ENCODE measurements at places on chromosomes 5 and 9.
A peak's percentile ranks its signal among the peaks of the same experiment; 100 is the strongest.

DNA sequence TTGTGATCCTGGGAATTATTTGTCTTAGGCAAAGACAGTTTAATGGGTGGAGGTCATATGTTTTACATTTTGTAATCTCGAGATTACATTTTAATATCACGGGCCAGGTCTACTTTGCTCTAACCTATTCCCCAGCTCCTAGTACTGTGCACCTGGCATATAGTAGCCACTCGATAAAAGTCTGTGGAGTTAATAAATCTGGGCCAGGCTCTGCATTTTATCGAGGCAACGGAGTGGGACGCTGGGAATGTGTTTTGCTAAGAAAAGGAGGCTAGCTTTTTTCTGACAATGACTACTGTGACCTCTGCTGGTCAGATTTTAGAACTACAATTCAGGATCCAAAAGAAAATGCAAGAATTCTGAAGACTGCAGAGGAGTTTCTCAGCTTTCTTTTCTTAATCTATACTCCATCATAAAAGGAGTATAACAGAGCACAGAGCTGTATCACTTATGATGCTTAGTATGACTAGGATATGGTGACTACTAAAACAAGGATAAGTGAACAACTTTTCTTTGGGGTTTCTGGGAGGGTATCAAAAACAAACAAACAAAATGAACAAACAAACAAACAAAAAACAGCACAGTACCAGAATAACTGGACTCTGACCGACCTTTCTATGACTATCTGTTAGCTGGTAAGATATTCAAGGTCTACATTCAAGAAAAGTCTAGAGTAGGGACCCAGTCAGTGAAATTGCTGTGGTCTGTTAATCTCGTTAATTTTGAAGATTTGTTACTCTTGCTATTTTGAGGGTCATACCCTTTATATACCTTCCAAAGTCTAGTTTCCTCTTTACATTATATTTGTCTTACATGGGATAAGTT is 46.1 kb upstream of the CER1 start:
- DNase-seq: no peak

DNA sequence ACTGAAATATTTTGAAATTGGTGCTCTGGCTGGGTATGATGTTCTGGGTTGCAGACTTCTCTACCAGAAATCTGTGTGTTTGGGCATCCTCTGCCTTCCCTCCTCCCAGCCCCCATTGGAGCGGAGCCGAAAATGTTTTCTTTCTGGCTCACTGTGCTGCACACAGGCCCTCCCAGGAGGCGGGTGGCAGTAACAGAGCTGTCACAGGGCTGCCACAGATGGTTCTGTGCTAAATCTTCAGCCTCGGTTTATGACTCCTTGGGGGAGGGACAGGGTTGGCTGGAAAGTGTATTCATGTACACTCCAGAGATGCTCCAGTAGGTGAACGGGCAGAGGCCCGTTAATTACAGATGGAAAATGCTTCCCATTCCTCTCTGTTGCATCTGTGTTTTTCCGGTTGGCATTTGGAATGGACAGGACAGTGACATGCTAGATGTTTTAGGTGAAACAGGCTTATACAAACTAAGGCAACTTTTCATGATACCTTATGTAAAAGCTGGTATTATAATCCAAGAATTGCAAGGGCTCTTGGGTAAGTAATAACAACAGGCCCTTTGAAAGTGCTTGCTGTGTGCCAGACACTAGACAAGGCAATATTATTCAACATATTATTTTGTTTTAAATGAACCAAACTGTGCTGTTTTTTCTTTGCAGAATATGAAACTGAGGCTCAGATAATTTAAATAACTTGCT is 180.2 kb downstream of the ADCY2 start:
- no peak for DNase-seq

GRCh38 chr9:110864011-110864410 is 174.3 kb downstream of the LPAR1 start:
- DNase-seq: no peak

DNA sequence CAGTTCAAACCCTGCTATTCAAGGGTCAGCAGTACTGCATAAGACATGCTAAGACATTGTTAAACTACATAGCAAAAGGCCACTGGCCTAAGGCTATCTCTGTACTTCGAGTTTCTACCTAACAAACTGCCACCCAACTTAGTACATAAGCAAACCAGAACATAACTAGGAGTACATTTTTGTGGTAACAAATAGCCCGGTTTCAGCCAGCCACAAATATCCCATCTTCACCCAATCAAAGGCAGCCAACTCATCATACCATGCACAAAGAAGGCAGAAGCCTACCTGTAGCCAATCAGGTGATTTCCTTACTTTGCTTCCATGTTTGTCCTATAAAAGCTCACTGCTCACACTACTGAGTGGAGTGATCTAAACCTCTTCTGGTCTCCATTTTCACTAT is 201.4 kb downstream of the SMARCA2 start:
- no peak for DNase-seq

DNA sequence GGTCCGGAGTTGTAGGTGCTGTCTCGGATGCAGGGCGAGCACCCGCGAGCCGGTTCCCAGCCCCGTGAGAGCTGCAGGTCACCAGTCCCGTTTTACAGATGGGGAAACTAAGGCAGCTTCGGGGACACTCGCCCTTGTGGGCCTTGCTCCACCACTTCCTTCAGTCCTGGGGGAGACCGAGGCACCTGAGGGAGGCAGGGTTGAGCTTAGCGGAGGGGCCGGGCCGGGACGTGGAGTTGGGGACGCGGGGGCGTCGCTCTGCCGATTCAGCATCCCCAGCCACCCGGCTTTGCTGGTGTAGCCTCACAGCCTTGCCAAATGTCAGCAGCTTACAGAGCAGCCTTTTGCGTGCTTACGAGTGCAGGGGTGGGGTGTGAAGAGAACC is 530 bp downstream of the BBLN start:
- peak; percentile 72 for DNase-seq

DNA sequence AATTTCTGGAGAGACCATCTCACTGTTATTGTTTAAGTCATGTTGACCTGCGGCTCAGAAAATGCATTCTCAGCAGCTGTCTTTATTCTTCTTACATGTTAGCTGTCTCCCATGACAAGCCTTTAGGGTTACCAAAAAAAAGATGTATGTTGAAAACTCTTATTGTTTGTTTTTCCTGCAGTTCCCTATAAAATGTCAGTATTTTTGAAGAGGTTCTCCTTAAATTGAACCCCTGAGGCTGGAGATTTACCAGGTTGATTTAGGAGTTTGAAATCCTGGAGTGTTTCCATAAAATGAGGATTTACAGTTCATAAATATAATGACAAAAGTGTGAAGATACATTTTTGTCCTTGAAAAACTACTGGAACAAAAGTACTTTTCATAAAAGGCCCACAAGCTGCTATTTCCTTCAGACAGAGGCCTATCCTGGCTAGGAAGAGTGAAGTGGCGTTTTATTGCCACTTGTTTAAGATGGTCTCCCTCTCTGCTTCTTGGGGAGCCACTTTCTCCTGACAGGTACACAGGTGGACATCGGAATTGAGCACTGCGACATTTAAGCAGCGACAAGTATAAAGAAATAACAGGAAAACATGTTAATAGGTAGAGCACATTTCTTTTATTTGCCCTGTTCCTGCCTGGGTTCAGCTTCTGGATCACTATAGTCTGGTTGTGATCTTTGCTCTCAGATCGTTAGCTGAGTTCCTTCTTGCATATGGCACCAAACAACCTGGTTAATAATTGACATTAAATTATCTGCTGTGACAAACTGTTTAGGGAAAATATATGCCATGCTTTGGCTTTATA is 344.8 kb upstream of the RPS23 start:
- DNase-seq: no peak

DNA sequence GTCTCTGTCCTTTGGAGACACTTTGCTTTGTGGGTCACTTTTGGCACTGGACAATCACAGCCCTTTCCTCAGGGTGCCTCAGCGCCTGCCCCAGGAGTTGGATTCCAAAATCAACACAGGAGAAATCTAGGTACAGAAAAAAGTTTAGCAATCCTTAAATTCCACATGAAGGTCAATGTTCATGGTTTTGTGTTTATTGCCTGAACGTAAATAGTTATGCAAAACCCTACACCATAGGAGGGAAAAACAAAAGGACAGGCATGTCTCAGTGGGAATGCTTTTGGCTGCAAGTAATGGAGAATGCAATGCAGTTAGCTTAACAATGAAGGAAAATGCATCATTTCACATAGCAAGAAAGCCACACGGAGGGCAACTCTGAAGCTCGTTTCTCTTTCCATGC is 6.5 kb upstream of the HMCN2 start:
- no peak for DNase-seq

DNA sequence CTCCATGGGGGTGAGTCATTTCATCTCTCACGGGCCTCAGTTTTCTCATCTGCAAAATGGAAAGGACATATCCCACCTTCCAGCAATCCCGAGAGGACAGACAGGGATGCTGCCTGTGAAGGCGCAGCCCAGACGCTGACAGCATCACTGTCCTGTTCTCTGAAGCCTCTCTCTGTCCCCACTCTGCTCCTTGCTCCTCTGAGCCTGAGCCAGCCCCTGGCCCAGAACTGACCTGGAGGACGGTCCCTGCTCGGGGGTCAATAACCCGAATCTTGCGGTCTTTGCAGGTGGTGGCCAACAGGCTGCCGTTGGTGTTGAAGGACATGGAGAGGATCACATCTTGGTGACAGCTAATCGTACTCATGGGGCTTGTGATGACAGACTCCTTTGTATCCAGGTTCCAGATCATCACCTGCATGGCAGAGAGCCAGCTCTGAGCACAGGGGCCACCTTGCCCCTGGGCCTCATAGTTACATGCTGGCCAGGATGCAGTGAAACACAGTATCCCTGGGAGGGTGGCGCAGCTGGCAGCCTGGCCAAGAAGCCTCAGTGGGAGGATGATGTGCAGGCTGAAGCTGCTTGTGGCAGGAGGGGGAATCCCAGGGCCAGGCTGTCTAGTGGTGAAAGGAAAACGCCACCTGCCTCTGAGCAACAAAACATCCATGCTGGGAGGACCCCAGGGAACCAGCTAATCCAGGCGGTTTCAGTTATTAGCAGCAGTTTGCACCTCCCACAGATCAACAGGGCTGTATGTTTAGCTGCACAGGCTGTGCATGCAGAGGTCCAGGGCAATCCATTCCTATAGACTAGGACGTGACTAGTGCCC is 14.0 kb upstream of the TRIM14 start:
- no peak for DNase-seq

- DNase-seq: peak; percentile 58
Measured at GRCh38 chr9:6758498-6759184, 868 bp downstream of the KDM4C start.

DNA sequence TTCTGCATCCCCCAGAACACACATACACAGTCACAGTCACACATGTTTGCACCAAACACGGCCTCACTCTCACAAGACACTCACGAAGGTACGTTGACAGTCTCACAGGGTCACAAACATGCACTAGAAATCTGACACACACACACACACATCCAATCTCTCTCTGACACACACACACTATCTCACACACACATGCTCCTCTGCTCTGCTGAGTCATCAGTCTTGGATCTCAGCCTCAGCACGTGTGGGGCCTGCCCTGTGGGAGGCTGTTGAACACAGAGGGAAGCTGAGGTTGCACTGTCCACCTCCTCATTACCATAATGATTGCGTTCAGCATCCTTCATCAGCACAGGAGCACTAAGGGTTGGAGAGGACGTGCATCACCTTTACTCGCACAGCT is 188.8 kb downstream of the MTRR start:
- DNase-seq: no peak
